Activated naive CD4-positive, alpha-beta T cell treated with Interleukin-2 at 50 U/mL for 16 hours (primary cell): ENCODE measurements at places on chromosomes 3 and 15.

DNA sequence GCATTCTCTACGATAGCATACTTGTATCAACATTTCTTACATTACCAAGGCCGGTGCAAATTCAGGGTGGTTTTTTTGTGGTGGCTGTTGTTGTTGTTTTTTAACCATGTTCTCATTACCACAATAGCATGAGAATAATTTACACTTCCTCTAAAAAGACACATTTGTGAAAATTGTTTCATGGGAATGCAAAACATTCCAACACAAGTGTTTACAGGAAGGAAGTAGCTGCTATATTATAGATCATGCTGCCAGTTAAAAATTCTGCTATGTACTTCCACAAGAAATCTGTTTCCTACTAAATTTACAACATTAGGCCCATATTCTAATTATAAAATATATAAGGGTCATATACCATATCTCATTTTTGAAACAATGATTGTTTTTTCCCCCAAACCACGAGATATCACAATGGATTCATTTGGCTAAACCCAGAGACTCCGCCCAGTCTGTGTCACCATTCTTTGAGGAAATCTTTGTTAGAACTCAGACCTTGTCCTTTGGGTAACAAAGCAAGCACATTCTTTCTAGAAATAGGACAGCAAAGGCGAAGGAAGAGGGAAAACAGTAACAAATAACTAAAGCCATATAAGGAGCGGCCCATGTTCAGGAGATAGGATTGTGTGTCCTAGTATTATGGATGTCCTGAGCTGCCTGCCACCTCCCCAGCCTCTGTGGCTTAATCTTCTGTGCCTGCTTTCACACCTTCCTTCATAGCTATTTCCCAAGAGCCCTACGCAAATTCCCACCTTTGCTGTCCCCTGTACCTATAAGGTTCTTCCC is 60.1 kb downstream of the UACA start:
- DNase-seq: no peak

DNA sequence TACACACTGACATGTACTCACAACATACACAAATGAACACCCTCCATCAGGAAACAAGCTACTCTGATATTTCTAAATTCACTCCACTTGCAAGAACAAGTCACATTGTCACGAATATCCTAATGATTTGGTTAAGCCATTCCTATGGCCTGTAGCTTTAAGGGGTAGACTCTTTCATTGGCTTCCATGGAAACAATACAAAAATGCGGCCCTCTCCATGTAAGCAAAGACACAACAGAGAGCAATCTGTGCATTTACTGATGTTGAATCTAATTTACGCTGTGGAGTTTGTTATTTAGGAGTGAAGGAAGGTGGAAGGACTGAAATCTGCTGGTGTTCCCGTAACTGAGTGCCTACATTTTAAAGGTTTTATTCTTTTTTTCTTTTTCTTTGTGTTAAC is 114.5 kb downstream of the FMN1 start:
- no peak for DNase-seq

DNA sequence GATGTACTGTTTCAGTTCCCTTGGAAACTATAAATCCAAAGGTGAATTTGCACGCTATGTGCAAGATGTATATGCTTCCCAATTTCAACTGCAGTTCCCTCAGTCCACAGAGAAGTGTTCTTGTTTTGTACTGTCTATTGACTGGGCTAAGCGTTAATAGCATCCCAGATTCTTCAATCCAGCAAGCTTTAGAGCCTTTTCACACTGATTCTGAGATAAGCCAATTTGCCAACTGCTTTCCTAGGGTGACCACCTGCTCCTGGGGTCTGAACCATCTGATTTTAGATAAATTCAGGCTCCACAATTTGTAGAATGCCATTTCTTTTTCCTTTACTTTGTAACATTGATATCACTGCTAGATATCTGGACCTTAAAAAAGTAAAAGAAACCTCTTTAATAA is 340.1 kb downstream of the PTPRG start:
- no peak for DNase-seq

- no peak for DNase-seq
These were observed 62.1 kb downstream of the POMGNT2 start for GRCh38 chr3:43043793-43044192.

GRCh38 chr3:187802203-187802927 is 57.1 kb upstream of the BCL6 start:
- DNase-seq: no peak

DNA sequence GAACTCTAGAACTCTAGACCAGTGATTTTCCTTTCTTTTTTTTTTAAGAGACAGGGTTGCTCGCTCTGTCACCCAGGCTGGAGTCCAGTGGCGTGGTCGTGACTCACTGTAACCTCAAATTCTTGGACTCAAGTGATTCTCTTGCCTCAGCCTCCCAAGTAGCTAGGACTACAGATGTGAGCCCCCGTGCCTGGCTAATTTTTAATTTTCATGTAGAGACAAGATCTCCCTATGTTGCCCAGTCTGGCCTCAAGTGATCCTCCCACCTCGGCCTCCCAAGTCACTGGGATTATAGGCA is 359.6 kb downstream of the SHQ1 start:
- no peak for DNase-seq

DNA sequence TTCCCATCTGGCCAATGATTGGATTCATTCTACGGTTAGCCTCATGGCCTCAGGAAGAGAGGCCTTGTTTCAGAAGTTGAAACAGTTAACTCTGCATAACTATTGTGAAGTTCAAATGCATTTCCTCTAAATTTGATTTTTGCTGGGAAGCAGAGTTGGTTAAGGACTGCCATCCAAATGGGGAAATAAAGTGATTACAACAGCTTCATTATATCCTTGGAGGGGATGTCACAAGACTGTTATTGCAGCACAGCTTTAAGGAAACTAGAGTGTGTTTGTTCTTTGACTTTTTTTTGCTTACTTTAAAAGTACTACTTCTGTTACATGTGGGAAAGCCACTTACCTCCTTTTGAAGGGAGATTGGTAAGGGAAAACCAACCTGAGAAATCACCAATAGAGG is 164.8 kb downstream of the AKAP13 start:
- no peak for DNase-seq

GRCh38 chr15:69126054-69126469 is 34.4 kb upstream of the GLCE start:
- no peak for DNase-seq

GRCh38 chr15:68614286-68615035 is 35.7 kb downstream of the CORO2B start:
- DNase-seq: no peak

GRCh38 chr3:193767353-193768069 is 174.5 kb downstream of the OPA1 start:
- no peak for DNase-seq

DNA sequence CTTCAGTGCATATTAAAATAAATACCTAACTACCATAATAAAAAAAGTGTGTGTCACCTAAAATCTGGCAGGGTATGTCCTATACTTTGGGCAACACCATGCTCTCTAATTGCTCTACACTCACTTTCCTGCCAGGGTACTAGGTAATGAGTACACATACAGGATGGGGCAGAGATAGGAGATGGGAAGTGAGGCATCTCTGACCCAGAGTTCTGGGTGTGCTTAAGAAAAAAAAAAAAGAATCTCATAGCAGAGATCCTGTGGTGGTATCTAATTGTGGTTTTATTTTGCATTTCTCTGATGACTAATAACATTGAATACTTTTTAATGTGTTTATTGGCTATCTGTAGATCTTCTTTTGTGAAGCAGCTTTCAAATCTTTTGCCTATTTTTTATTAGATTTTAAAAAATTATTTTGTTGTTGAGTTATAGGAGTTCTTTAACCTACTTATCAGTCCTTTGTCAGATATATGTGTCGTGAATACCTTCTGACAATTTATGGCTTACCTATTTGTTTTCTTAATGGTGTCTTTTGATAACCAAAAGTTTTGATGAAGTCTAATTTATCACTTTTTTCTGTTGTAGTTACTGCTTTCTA is 48.0 kb downstream of the EEFSEC start:
- no peak for DNase-seq

DNA sequence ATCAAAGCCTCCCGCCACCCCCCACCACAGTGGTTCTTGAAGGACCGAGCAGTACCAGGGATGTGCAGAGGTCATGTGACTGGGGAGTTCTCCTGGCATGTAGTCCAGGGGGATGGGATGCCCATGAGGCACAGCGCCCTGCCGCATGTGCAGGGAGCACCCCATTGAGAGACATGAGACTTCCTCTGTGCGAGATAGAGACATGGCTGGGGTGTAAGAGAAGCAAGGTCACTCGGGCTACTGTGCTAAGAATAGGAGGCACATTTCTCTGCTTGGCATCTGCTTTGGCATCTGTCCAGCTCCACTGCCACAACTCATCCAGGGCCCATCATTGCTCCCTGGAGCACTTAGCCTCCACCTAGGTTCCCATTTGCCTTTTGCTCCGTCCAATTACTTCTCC is 2.4 kb upstream of the CYP1A1 start:
- DNase-seq: no peak

GRCh38 chr3:195839260-195840010 is 27.7 kb upstream of the MUC4 start:
- DNase-seq: no peak

DNA sequence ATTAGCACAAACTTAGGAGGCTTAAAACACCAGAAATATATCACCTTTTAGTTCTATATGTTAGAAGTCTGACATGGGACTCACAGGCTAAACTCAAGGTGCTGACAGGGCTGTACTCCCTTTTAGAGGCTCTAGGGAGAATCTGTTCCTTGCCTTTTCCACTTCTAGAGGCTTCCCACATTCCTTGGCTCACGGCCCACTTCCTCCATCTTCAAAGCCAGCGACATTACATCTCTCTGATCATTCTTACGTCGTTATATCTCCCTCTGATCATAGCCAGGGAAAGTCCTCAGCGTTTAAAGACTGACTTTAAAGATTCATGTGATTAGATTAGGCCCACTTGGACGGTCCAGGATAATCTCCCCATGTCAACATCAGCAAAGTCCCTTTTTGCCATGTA is 166.3 kb downstream of the GREM1 start:
- DNase-seq: no peak
